Heart left ventricle (tissue), 16 donors: ENCODE measurements at places on chromosomes 2 and 18.
A peak's percentile ranks its signal among the peaks of the same experiment; 100 is the strongest.

DNA sequence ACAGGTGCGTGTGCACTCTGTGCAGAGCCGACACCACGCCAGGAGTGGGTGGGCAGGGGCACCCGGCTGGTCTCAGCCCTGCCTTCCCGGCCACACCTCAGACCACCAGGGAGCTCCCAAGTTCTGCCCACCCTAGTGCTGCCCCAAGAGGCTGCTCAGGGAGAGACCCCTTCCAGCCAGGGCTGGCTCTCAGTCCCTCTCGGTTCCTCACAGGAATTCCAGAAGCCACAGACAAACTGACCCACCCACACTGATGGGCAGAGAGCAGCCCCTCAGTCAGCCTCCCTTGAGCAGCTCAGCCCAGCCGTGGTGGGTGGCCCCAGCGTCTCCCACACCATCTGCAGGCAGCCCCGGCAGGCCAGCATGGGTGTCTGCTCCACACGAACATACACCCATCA is 33.8 kb downstream of the GPC1 start:
- DNase-seq: no peak

DNA sequence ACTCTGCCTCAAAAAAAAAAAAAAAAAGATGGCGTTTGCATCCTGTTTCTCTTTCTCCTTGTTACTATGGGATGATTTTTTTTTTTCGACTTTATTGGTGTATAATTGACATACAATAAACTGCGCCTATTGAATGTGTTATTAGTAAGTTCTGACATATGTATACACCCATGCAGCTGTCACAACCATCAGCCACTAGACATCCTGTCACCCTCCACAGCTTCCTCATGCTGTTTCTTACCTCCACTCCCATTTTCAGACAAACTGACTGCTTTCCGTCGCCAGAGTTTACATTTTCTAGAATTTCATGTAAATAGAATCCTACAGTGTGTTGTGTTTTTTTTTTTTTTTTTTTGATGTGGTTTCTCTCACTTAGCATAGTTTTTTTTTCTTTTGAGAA is 27.9 kb downstream of the RRM2 start:
- DNase-seq: no peak

DNA sequence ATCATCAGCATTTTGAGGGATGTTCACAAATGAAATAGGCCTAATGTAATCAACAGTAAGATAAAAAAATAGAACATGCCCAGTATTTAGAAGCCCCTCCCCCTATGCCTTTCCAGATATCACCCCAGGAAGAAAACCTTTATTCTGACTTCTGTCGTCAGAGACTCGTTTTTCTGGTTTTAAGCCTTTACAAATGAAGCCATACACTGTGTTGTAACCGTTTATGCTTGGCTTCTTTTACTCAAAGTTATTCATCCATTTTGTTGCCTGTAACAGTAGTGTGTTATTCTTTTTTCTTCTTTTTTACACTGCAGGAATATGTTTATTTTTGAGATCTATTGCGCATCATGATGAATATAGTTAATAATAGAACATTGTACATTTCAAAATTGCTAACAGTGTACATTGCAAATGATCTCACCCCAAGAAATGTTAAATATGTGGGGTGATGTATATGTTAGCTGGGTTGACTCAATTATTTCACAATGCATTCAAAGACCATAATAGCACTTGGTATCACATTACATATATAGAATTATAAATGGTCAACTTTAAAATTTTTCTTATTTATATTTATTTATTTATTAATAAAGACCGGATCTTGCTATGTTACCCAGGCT is 28.1 kb upstream of the PNPT1 start:
- no peak for DNase-seq

DNA sequence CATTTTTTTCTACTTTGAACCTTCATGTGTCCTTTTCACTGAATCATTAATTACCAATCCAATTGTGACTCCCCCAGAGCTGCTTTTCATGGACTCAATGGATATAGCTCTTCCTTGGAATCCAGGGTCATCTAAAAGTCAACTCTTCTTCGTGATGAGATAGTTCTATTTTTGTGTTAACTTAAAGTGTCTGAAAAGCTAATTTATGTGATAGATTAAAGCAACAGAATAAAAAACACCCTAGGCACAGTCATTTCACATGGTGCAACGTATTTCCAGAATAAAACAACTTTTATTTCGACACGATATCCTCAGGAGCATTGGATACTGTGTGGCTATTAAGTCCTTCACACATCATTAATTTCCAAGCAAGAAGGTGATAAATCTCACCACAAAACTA is 250.6 kb upstream of the SPHKAP start:
- DNase-seq: no peak

- no peak for DNase-seq
These were observed 247.6 kb upstream of the THSD7B start for GRCh38 chr2:136517716-136518115.

GRCh38 chr2:212970132-212970531 is 181.3 kb downstream of the IKZF2 start:
- no peak for DNase-seq

GRCh38 chr2:234322766-234323465 is 174.0 kb downstream of the ARL4C start:
- DNase-seq: no peak

DNA sequence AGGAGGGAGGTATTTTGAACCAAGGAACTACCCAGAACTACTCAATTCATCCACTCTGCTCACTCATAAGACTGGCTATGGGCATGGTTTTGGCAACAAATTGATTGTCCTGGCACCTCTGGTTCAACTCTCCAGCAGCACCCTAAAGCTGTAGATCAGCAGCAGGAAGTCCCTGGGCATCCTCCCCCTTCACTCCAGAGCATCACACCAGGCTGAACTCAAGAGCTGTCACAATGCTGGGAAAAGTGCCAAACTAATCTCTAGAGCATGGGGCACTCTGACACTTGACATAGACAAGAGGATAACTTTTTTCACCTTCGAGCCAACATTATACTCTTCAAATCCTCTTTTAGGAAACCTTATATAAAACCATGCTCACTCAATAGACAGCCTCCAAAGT is 154.1 kb upstream of the RBBP8 start:
- DNase-seq: peak; percentile 42

DNA sequence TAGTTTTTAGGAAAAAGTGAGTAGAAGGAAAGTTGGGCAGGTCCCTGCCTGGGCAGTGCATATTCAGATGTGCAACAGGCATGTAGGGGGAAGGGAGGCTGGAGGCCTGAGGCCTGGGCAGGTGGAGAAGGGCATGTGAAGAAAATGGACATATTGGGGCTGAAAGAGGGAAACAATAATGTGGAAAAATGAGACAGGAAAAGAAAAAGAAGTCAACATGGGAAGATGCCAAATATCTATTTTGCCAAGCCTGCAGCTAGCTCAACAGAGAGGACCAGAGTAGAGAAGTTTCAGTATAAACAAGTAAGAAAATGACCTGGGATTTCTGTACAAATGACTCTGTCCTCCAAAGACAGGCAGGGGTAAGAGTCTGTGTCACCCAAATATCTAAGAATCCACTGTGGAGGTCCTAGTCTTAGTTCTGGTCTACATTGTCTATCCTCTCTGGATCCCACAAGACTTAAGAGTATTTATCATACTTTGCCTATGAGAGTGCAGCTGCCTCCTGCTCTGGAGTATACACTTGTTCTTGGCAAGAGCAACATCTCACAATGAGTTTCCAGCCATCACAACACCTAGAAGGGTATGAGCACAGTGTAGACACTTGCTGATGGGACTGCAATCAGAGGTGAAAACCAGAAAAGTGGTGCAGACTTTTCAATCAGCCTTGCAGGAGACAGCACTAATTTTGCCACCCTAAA is 80.2 kb downstream of the CLHC1 start:
- no peak for DNase-seq

DNA sequence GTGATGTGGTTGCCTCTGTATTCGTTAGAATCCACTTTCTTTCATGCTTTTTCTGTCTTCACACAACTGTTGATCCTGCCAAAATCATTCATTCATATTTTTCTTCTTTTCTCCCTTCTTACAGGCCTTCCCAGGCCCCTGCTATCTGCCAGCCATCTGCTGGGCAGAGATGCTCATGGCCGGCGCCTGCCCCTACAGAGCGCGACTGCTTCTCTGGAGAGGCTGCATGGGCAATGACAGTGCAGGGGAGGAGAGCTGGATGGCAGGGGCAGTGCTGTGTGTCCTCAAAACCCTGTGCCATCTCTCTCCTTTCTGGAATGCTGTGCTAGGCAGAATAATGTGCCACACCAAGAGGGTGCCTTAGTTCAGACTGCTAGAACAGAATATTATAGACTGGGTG is 125.2 kb downstream of the INHBB start:
- no peak for DNase-seq

GRCh38 chr2:45759310-45759851 is 107.9 kb downstream of the PRKCE start:
- DNase-seq: peak; percentile 15

GRCh38 chr2:205642599-205643356 is 39.5 kb upstream of the NRP2 start:
- no peak for DNase-seq

DNA sequence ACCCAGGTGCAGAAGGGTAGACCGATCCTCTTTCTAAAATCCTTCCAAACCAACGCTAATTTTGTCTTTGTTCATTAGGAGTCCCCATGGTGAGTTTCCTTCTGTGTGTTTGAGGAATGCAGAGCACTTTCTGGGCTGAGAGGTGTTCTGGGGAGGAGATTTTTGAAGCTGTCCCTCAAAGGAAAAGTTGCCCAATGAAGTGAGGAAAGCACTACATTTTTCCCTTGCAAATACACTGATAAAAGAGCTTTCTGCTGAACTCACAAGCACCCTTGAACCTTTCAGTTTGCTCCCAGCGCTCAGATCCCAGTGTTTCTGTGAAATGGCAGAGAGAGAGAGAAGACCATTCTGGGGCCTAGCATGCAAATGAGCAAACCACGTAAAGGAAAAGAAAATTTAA is 299.6 kb upstream of the FANCL start:
- DNase-seq: no peak

DNA sequence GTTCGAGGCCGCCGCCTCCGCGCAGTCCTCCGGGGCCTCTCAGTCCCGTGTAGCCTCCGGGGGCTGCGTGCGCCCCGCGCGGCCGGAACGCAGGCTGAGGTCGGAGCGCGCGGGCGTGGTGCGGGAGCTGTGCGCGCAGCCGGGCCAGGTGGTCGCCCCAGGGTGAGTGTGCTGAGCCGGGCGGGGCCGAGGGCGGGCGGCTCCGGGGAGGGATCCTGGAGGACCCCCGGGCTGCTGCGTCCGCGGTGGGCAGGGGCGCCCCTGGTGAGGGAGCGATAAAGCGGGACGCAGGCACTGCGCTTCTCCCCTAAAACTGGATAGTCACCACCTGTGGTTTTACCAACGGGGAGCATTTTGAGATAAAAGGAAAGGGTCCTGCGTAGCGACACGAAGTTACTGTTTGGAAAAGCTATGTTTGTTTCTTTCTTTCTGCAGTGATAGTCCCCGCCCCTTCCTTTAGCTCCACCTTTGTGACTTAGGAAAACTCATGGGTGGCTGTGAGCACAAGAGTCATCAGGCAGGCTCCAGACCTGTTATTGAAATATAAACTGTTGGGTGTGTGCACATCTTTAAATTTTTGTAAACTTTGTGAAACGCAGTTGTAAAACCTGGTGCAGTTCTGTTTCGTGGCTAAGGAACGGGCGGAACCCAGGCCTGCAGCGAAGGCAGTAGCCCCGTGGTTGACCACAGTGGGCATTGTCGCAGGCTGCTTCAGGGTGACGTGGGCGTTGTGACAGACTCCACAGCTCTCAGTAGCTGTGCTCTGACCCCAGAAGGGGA is 687 bp downstream of the CTDP1 start:
- no peak for DNase-seq

DNA sequence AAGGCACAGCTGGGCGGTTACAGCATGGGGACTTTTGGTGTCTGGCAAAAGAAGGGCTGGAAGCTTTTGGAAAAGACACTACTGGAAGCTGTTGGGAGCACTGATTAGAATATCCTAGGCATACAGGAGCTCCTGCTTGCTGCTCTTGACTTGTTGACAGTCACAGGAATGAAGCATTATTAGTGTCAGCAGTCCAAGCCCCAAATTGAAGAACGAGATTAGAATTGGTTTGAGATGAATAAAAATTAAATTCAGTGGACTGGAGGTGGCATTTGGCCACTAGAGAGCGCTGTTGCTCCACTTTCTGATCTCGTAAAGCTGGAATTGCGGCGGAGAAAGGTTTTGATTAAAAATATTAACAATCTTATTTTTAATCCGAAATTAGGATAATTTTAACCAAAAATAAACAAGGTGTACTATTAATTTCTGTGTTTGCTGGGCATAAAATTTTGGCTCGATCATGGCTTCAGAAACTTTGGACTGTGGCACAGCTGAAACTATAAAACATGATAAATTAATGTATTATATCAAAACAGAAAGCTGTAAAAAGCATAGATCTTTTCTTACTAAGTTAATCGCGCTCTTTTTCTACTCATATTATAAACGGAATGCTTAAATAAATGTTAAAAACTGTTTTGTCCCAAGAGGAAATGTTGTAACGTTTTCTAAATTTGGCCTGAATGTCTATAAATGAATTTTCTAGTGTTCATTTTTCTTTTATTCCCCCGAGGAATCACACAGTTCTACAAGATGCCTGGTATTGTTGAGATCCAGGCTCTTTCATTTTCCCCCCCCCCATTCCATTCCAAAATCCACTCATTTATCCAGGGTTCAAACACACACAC is 2.4 kb upstream of the HOXD8 start:
- DNase-seq: peak; percentile 71
